ENCODE measurements at places on chromosomes 6 and 20. TPM values are rescaled to one million over a fixed set of nuclear protein-coding genes. Genes with fewer than 3 reads are reported as not detected.

Gene TINAG
- total RNA-seq: 25.1 TPM

Gene HTR1E
- total RNA-seq: not detected

Gene SNTA1
- total RNA-seq: 5.7 TPM

Gene SCUBE3
- 0.74 TPM for total RNA-seq

Gene DAAM2
- total RNA-seq: 3.6 TPM

Gene RFX6
- total RNA-seq: 0.59 TPM

DNA sequence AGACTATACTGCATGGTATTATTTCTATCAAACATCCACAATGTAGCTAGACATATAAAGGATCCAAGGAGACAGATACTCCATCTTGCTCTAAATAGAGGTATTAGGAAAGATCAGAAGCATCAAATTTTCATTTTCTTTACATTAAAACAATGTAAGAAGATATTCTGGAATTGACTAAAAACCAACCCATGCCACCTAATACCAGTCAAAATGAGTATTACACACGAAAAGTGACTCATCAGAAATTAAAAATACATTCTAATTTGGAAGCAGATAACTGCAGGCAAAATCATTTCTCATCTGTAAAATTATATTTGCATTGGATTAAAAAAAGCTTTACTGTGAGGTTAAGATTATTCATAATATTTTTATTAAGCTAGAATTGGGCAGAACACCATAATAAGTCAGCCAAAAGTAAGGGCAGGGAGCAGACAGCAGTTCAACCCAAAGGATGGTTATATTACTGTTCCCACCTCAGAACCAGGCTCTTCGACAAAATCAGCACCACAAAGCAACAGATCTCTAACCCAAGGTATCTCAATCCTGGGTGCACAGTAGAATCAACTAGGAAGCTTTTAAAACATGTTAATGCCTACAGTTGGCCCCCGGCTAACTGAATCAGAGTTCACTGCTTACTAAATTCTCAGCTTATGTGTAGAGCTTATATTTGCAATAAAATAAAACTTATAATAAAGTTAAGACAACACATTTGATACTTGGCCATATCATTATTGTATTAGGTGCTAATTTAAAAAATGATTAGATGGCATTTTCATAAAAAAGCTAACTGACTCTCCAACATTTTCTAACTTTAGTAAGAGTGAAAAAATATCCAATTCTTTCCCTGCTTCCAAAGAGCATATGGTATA is 35.2 kb downstream of the SAMD3 start:
- H3K4me3 ChIP-seq: no peak overlapping the region
- no peak for DNase-seq
- no peaks in the 10 kb centered on the region for H3K4me1 ChIP-seq
- no peaks in the 10 kb centered on the region for H3K36me3 ChIP-seq
- H3K27ac ChIP-seq: no peak overlapping the region
- H3K27me3 ChIP-seq: no peaks in the 10 kb centered on the region

DNA sequence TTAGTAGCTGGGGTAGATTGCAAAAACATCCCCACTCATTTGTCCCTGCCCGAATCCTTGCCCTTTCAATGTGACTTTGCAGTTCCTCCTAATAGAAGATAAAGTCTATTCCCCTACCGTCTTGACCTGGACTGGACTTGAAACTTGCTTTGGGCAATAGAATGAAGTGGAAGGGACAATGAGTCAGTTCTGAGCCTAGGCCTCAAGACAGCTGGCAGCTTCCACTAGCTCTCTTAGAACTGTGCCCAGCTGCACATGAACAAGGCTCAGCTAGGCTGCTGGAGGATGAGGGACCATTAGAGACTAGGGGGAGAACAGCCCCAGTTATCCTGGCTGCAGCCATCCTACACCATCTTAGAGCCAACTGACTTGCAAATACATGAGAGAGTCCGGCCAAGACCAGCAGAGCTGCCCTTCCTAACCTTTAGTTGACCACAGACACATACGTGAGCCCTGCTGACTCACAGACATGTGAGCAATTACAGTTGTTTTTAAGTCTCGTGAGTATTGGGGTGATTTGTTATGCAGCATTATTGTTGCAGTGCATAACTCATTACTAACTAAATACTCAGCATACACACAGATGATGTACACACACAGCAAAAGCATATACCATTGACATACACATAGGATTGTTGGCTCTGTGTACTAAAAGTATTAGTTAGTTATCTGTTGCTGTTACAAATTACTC is 105.5 kb downstream of the DHX35 start:
- no peak overlapping the region for H3K27ac ChIP-seq
- H3K4me3 ChIP-seq: no peak overlapping the region
- H3K36me3 ChIP-seq: no peaks in the 10 kb centered on the region
- no peak for DNase-seq

DNA sequence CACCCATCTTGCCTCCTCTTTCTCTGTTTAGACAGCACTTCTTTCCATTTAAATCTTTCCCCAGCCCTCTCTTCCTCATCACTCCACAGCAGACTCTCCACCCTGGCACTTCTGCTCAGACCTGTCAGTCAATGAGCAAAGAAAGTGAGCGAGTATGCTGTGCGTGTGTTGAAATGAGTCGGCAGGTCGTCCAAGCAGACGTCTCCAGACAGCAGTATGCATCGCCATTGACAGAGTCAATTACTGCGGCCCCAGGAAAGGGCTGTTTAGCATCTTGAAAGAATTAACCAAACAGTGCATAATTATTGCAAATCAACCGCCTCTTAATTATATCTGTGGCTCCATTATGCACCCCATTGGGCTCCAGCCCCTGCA is 54.8 kb upstream of the KCNG1 start:
- H3K36me3 ChIP-seq: no peaks in the 10 kb centered on the region
- no peak overlapping the region for H3K27ac ChIP-seq
- DNase-seq: no peak
- no peaks in the 10 kb centered on the region for H3K27me3 ChIP-seq

DNA sequence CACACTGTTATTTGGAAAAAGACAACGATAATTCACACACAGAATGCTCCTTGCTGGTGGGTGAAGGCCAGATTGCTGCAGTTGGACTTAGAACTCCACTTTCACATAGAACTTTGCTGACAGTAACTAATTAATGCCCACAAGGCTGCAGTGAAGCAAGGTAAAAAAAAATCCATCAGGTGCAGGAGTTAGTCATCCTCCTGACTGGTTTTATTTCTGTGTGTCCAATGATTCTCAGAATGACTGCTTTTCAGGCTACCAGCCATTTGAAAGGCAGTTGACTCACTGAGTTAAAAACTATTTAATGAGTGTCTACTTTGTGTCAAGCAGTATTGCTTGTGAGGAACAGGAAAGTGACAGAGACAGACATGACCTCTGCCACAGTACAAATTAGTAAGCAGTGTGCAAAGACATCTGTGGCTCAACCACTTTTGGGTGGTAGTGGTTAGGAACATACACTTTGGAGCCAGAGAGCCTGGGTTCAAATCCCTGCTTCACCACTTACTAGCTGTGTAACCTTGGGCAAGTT is 41.9 kb downstream of the ELOVL5 start:
- H3K36me3 ChIP-seq: no peaks in the 10 kb centered on the region
- H3K27ac ChIP-seq: no peak overlapping the region
- no peak for DNase-seq
- no peak overlapping the region for H3K4me3 ChIP-seq

GRCh38 chr20:32391003-32391402 is 32.9 kb downstream of the ASXL1 start:
- H3K4me3 ChIP-seq: no peak overlapping the region
- DNase-seq: no peak
- no peaks in the 10 kb centered on the region for H3K4me1 ChIP-seq
- H3K36me3 ChIP-seq: no peaks in the 10 kb centered on the region

DNA sequence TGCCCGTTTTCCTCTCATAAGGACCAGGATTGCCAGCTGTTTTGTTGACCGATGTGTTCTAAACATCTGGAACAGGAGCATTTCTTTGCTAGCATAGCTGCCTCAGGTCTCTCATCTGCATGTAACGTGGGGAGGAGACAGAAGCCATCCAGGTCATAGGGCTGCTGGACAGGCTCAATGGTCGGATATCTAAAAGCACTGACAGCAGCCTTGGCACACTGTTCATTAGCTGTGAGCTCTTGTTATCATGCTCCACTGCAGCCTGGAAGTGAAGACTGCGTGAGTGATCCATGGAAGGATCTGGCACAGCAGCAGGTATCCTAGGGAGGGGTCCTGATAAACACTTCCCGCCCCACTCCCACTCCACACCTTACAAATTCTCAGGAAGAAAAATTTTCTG is 175.3 kb downstream of the LRFN2 start:
- H3K4me1 ChIP-seq: no peaks in the 10 kb centered on the region
- H3K36me3 ChIP-seq: no peaks in the 10 kb centered on the region
- H3K27ac ChIP-seq: no peak overlapping the region
- H3K27me3 ChIP-seq: no peaks in the 10 kb centered on the region
- DNase-seq: no peak

- no peak overlapping the region for H3K4me3 ChIP-seq
- no peaks in the 10 kb centered on the region for H3K4me1 ChIP-seq
- DNase-seq: no peak
- H3K36me3 ChIP-seq: no peaks in the 10 kb centered on the region
- H3K27ac ChIP-seq: no peak overlapping the region
These were observed 510.5 kb downstream of the PRKN start for GRCh38 chr6:162217058-162217457.

GRCh38 chr6:77587963-77588362 is 64.9 kb upstream of the MEI4 start:
- H3K27me3 ChIP-seq: no peaks in the 10 kb centered on the region
- H3K36me3 ChIP-seq: no peaks in the 10 kb centered on the region
- no peak for DNase-seq
- H3K4me3 ChIP-seq: no peak overlapping the region
- no peak overlapping the region for H3K27ac ChIP-seq
